ENCODE measurements at places on chromosomes 1 and 21. TPM values are rescaled to one million over a fixed set of nuclear protein-coding genes. Genes with fewer than 3 reads are reported as not detected.
A peak's percentile ranks its signal among the peaks of the same experiment; 100 is the strongest.

DNA sequence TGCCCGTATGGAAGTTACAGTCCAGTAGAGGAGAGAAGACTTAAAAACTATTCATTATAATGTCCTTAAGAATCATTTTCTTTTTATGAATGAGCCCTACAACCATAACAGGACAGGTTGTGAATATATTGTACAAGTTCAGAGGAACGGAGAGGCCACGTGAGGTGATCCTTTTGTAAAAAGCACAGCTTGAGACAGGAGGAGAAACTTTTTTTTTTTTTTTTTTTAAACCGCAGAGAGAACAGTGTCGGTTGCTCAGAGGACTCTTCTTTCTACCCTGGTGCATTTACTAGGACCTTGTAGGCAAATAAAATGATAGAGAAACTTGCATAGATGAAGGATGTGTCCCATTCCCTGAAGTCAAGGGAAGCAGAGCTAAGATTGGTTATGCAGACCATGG is 32.1 kb downstream of the DYRK1A start:
- H3K36me3 ChIP-seq = no peaks in the 10 kb centered on the region
- H3K4me3 ChIP-seq = no peak overlapping the region
- no peaks in the 10 kb centered on the region for H3K27me3 ChIP-seq
- H3K27ac ChIP-seq = no peak overlapping the region
- H3K4me1 ChIP-seq = peaks cover 5% of the 10 kb centered on the region
- no peak for DNase-seq

GRCh38 chr21:32359719-32360260 is 33.0 kb downstream of the URB1 start:
- no peaks in the 10 kb centered on the region for H3K4me1 ChIP-seq
- no peak overlapping the region for H3K27ac ChIP-seq
- no peaks in the 10 kb centered on the region for H3K27me3 ChIP-seq

- H3K27me3 ChIP-seq = no peaks in the 10 kb centered on the region
- no peak overlapping the region for H3K27ac ChIP-seq
- H3K36me3 ChIP-seq = no peaks in the 10 kb centered on the region
- peaks cover 51% of the 10 kb centered on the region for H3K4me1 ChIP-seq
- no peak overlapping the region for H3K4me3 ChIP-seq
- no peak for DNase-seq
Observed at GRCh38 chr1:30914587-30914922, 6.0 kb upstream of the SDC3 start.

DNA sequence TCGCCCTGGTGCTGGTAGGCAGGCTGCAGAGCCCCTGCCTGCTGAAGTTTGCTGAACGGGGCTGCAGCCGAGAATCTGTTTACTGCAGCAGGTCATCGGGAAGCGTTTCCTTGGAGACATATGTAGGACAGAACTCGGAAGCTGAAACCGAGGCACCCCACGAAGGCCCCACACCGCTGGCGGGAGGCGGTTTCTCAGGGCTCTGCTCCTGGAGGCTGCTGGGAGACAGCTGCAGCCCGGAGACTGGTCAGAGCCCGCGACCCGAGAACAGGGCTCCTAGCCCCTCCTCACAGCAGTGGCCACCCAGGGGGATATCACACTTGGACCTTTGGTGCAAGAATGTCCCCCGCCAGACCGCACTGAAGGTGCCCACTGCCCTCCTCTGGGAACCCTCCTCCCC is 12.7 kb upstream of the PLCH2 start:
- H3K36me3 ChIP-seq = no peaks in the 10 kb centered on the region
- no peak overlapping the region for H3K4me3 ChIP-seq
- DNase-seq = peak; percentile 40
- peaks cover 5% of the 10 kb centered on the region for H3K27me3 ChIP-seq
- no peak overlapping the region for H3K27ac ChIP-seq
- H3K4me1 ChIP-seq = no peaks in the 10 kb centered on the region

- DNase-seq = no peak
- H3K4me3 ChIP-seq = no peak overlapping the region
- H3K27ac ChIP-seq = no peak overlapping the region
- H3K36me3 ChIP-seq = no peaks in the 10 kb centered on the region
- no peaks in the 10 kb centered on the region for H3K27me3 ChIP-seq
Observed at GRCh38 chr1:150187560-150187931, 37.8 kb downstream of the PLEKHO1 start.

GRCh38 chr21:46078978-46079351 is 18.9 kb upstream of the COL6A2 start:
- no peak for DNase-seq
- H3K27ac ChIP-seq = no peak overlapping the region
- no peak overlapping the region for H3K4me3 ChIP-seq
- H3K4me1 ChIP-seq = no peaks in the 10 kb centered on the region
- peaks cover 43% of the 10 kb centered on the region for H3K27me3 ChIP-seq

- H3K36me3 ChIP-seq = no peaks in the 10 kb centered on the region
- H3K27me3 ChIP-seq = no peaks in the 10 kb centered on the region
- DNase-seq = no peak
- H3K27ac ChIP-seq = no peak overlapping the region
- no peaks in the 10 kb centered on the region for H3K4me1 ChIP-seq
Observed at GRCh38 chr1:242743983-242744780, 219.7 kb upstream of the PLD5 start.

DNA sequence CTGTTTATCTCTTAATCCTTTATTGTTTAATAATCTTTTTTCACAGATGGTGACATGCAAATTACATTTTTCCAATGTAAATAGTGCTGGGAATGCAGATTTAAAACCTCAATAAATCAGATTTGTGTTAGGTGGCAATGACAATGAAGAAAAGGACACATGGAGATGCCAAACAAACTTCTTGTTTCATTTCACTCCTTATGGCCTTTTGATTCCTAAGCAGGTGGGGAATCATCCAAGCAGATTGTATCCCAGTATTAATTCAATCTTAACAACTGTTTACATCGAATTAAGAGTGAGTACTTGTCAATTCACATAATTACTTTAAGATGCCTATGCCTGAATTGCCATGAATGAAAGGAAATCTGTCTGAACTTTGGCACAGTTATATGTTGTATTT is 98.9 kb upstream of the RGS18 start:
- no peak overlapping the region for H3K4me3 ChIP-seq
- no peaks in the 10 kb centered on the region for H3K27me3 ChIP-seq
- no peak for DNase-seq
- no peak overlapping the region for H3K27ac ChIP-seq
- no peaks in the 10 kb centered on the region for H3K4me1 ChIP-seq

- peak overlapping the region; percentile 92 for H3K27ac ChIP-seq
- no peak overlapping the region for H3K4me3 ChIP-seq
- H3K27me3 ChIP-seq = no peaks in the 10 kb centered on the region
- DNase-seq = peak; percentile 90
Observed at GRCh38 chr1:201714542-201715329, 114.2 kb upstream of the IPO9 start.

- peaks cover 45% of the 10 kb centered on the region for H3K4me1 ChIP-seq
- DNase-seq = no peak
- H3K27me3 ChIP-seq = no peaks in the 10 kb centered on the region
Observed at GRCh38 chr1:154453161-154453560, 48.0 kb downstream of the IL6R start.

The GPR157 gene
- total RNA-seq = 23.0 TPM

The OXCT2 gene
- total RNA-seq = 0.55 TPM

The PTGER3 gene
- total RNA-seq = 1.0 TPM

The BRDT gene
- not detected for total RNA-seq
